ENCODE measurements at places on chromosomes 4 and X.

- no peak for DNase-seq
Observed at GRCh38 chr4:38982361-38983095, 49.7 kb downstream of the TMEM156 start.

DNA sequence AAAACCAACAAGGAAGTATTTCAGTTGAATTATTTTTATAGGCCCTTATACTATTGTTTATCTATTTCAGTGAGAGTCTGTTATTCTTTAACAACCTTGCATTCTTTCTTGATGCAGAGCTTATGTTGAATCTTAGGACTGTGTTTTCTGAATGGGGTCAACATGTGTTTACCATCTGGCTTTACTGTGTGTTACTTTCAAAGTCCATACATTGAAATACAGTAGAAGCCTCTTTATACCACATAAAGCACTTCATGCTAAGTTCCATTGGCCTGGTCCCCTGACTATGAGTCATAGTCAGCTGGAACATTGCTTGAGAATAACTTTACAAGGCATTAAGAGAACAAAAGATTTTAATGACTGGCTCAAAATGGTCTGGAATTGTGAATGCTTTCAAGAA lies 152.6 kb downstream of the GASK1B start:
- peak; percentile 49 for DNase-seq

- no peak for DNase-seq
Observed at GRCh38 chr4:97144199-97144598, 999.1 kb downstream of the STPG2 start.

GRCh38 chr4:110197529-110198042 lies 829 bp downstream of the ELOVL6 start:
- DNase-seq: no peak

GRCh38 chr4:110229266-110229665 lies 30.9 kb upstream of the ELOVL6 start:
- DNase-seq: no peak

GRCh38 chrX:95585321-95585720 lies 1099.3 kb upstream of the DIAPH2 start:
- DNase-seq: no peak

DNA sequence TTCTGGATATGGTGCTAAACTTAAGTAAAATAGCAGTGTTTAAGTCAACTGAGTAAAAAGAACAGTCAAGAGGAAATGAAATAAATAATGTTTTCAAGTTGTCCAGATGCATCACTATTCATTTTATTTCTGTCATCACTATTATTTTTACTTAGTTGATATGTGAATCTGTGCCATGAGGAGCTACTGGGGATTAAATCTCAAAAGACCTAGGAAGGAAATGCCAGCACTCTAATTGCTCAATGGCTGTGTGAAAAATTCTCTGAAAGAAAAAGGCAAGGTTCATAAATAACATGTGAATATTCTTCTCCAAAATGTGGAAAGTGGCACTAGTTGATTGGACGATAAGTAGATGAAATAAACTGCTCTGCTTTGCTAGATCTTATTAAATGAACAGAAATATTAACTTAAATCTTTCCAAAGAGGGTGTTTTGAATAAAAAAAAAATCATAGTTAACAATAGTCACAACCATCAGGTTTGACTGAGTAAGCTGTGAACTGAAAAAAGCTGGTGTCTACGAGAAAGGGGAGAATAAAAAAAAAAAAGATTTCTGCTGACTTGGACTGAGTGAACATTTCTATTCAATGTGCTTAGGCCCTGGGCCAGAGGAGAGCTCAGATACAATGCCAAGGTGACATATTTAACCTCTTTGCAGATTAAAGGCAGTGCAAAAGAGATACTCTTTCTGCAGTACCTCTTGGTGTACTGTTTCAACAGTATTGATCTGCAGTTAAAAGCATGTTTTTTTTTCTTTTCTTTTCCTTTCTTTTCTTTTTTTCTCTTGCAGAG lies 1.6 kb downstream of the SPARCL1 start:
- no peak for DNase-seq

DNA sequence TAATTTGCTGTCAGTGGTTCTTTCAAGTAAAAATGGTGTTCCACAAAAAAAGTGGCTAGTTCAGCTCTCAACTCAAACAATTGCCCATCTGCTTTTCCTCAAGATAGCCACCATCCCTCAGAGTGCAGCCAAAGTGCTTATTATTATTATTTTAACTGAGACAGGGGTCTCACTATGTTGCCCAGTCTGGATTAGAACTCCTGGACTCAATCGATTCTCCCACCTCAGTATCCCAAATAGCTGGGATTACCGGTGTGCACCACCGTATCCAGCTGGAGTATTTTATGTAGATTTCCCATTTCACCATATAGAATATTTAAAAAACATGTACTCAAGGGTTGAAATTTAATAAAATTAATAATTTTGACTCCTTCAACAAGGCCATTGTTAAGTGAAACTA lies 62.1 kb upstream of the USP9X start:
- DNase-seq: no peak

- DNase-seq: no peak
Observed at GRCh38 chr4:144575181-144575580, 70.8 kb upstream of the HHIP start.

DNA sequence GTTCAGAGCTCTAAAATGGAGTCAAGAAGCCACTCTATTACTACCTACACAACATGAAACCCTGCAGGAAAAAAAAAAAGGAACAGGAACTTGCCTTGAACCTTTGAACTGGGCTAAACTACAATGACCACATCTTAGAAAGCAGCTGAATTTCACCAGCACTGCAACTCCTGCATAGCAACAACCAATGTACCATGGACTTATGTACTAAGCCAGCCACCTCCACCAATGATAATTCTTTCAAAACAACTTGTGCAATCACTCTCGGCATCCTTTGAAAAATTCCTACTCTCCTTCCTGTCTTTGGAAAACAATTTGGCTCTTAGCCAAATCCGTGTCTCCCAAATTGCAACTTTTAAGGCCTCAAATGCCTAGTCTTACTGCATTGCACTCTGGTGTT lies 26.8 kb upstream of the FMR1 start:
- no peak for DNase-seq

DNA sequence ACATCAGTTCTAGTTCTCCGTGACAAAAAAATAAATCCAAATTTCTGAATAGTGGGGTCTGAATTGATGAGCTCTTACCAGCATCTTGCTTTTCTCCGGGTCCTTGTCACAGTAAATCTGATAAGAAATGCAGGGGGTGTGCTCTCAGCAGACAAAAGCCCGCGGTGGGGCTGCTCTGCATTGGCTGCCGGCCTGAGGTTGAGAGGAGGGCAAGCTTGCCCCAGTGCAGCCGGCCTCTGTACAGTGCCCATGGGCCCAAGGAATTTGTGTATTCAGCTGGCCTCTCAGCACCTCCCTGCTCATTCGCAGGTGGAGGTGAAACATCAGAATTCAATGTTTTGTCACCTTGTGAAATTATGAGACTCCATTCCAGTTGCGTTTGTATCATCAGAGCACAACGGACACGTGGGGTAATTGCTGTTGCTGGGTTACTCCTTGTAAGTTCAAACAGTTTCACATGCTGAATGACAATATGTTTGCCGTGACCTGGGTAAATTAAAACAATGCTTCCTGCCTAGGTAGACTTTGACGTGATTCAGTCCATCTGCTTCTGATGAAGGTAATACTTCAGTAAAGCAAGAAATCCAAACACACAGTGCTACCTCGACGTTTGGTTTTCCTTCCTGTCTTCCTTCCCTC lies 596.4 kb downstream of the MID1IP1 start:
- no peak for DNase-seq

- DNase-seq: no peak
Observed at GRCh38 chrX:34918856-34919255, 23.7 kb upstream of the FAM47B start.

GRCh38 chr4:23937173-23937572 lies 47.3 kb upstream of the PPARGC1A start:
- DNase-seq: no peak

GRCh38 chr4:100576570-100576969 lies 58.7 kb upstream of the EMCN start:
- DNase-seq: no peak

DNA sequence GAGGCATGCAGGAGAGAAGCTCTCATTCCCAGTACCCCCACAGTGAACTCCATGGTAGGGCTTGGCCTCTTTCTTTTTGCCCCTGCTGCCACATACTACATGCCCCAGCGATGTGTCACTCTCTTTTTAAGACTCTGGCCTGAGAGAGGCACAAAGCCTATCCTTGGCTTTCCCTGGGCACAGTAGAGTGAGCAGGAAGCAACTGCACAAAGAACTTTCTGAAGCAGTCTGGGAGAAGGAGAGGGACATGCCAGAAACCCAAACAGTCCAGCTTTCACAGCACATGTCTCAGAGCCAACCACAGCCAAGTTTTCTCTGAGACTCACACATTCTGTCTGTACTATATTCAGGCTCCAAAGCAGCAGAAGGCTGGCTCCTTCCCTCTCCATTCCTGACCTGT lies 7.9 kb upstream of the NALF2 start:
- no peak for DNase-seq

- DNase-seq: no peak
Observed at GRCh38 chr4:10879411-10880110, 195.0 kb upstream of the CLNK start.

- no peak for DNase-seq
Observed at GRCh38 chr4:7650606-7651385, 216.1 kb upstream of the PSAPL1 start.

GRCh38 chrX:153926858-153927671 lies 1.0 kb upstream of the ARHGAP4 start:
- DNase-seq: no peak

- no peak for DNase-seq
Observed at GRCh38 chr4:107578321-107578720, 141.7 kb downstream of the PAPSS1 start.

- DNase-seq: no peak
Observed at GRCh38 chr4:124753941-124754581, 41.5 kb upstream of the ANKRD50 start.

DNA sequence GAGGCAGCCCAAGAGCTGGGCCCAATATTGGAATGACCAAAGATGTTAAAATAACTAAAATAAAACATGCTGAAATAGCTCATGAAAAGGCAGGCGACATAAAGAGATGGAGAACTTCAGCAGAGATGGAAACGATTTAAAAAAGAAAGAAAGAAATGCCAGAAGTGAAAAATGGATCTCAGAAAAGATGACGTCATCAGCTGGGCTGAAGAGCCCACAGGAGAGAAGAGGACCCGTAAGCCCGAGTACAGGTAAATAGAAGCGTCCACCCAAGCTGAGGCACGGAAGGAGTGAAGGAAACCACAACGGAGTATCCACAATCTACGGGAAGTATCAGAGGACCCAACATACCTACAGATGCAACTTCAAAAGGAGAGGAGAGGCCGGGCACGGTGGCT lies 112.8 kb downstream of the AFAP1 start:
- no peak for DNase-seq

GRCh38 chrX:147953976-147954375 lies 27.2 kb upstream of the FMR1NB start:
- DNase-seq: no peak

GRCh38 chr4:73816814-73817213 lies 19.7 kb upstream of the CXCL6 start:
- no peak for DNase-seq

DNA sequence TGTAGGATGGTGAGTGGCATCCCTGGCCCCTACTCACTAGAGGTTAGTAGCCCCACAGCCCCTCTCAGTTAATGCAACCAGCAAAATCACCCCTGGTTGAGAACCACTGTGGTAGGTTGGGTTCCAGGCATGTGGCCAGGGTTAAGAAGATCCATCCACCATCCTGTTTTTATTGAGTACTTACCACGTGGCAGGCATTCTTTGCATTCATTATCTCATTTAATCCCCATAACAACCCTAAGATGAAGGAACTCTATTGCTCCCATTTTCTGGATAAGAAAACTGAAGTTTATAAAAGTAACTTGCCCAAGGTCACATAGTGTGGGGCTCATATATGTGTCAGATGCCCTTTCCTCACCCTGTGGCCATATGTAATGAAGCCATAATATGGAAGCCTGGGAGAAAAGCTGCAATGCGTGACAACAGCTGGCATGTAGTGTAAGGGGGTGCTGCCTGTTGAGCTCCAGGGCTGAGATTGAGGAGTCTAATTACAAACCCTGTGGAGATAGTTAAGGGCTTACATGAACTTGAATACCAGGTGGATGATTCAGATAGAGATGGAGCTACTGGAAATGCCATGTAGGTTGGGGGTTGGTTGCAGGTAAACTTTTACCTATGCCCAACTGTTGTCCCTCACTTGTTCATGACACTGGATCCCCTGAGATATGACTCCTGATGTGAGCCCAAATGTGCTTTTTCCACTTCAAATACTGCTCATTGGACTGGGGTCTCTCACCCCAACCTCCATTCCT lies 100.2 kb upstream of the PGRMC2 start:
- no peak for DNase-seq

DNA sequence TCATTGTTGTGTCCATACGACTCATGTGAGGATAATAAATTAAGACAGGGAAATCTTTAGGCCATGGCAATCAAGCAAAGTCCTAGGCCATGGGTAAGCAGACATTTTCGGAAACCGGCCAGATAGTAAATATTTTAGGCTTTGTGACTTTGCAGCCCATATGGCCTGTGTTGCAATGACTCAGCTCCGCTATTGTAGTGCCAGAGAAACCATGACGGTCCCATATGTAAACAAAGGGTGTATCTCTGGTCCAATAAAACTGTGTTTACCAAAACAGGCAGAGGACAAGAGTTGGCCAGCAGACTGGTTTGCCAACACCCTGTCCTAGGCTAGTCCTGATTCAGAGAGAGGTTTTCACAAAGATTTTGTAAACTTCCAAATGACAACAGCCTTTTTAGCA lies 5.0 kb downstream of the FAM114A1 start:
- DNase-seq: no peak

DNA sequence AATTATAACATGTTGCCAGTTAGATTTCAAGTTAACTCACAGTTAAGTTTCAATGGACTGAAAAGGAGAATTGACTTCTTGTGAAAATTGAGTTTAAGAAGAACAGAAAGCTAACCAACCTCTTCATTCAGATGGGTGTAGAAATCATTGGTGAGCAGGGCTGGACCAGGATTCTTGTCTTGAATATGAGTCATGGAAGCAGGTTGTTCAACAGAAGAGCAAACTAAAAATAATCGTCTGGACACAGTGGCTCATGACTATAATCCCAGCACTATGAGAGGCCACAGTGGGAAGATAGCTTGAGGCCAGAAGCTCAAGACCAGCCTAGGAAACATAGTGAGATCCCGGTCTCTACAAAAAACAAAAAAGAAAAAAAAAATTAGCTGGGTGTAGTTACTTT lies 98.2 kb downstream of the ARSJ start:
- no peak for DNase-seq

GRCh38 chr4:175635546-175635945 lies 176.5 kb downstream of the GPM6A start:
- DNase-seq: no peak

All from omental fat pad (tissue), 4 donors.